ENCODE measurements at places on chromosomes 12 and 14.
A peak's percentile ranks its signal among the peaks of the same experiment; 100 is the strongest.

GRCh38 chr12:48852734-48853688, 1.0 kb upstream of the DDX23 start:
- peak; percentile 92 for DNase-seq

DNA sequence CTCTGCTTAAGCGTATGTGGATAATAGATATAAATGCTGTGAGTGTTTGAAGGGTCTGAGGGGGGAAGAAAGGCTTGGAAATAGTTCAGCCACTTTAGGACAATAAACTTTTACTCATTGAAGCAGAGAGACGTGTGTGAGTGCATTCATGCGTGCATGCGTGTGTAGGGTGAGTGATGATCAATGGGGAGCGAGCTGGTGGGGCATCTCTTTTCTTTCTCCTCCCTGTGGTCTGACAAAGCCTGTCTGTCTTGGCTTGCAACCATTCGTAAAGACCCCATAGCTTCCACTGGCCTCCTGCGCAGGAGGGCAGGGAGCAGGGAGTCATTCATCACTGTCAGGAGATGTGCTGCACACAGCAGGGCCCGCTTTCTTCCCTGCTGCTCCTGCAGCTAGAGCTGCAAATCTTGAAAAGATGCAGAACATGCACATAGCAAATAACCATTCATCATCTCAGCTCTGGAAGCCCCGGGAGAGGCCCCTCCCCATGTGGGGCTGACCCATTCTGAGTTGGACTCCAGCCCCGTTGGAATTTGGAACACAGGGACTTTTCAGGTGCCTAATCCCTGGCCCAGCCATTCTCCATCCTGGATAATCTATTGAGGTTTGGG, 223.2 kb downstream of the PPM1H start:
- no peak for DNase-seq

GRCh38 chr14:66600416-66600815, 92.5 kb downstream of the GPHN start:
- DNase-seq = no peak

DNA sequence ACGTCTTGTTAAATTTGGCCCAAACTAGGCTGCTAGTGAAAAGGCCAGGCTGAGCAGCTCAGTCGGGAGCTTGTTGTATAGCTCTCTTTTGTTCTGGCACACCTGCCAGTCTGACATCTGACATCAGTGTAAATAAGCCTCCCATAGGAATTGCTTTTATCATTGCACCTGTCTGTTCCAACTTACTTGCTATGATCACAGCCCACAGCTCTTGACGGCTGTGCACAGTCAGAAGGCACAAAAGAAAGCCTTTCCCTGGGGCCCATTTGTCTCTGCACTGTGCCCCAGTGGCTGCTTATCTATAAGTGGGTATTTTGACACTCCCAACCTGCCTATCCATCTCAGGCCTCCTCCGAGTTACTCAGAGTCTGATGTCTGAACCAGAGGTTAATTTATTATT, 324.5 kb downstream of the NUAK1 start:
- DNase-seq = no peak

DNA sequence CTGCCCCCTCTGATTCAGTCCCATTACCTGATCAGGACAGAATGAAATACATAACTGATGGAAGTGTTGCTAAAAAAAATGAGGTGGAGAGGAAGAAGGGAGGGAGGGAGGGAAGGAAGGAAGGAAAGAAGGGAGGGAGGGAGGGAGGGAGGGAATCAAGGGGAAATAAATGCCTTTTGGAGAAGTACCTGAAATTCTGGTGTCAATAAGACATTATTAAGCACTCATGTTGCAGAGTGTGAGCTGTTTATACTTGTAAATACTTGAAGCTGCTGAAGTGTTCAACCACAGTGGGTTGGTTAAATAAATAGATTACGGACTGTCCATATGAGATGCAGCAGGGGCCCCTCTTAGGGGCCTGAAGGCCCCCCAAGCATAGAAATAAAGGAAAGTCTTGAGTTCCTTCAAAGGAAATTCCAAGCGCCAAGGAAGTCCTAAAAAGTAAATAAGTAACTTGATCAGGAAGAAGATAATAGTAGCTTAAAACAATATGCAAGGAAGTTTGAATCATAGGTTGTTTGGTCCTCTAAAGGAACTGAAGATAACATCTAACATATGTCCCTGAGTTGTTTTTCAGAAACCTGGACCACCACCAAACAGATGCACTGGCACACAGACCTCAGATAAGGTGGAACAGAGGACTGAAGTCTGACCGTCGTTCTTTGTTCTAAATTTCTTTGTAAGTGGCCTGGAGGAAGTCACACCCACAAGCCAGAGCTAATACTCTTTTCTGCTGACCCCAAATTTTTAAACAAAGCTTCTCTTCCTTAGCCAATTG, 110.8 kb downstream of the SEC23A start:
- DNase-seq = no peak

GRCh38 chr14:50452979-50453705, 56.5 kb upstream of the CDKL1 start:
- DNase-seq = no peak

- no peak for DNase-seq
These were observed 286.6 kb upstream of the FLRT2 start for GRCh38 chr14:85243321-85243720.

DNA sequence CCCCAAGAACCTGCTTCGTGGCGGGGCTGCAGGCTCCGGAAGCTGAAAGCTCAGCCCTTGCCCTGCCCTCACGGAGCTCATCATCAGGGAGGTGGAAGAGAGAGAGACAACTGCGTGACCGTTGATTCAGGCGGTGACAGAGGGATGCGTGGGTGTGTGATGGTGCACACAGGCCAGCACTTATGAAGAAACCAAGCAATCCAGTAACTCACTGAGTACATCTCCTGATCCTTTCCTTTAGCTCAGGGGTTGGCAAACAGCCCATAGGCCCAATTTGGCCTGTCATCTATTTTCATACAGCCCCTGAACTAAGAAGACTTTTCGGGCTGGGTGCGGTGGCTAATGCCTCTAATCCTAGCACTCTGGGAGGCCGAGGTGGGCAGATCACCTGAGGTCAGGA, 49.9 kb downstream of the TESC start:
- no peak for DNase-seq

DNA sequence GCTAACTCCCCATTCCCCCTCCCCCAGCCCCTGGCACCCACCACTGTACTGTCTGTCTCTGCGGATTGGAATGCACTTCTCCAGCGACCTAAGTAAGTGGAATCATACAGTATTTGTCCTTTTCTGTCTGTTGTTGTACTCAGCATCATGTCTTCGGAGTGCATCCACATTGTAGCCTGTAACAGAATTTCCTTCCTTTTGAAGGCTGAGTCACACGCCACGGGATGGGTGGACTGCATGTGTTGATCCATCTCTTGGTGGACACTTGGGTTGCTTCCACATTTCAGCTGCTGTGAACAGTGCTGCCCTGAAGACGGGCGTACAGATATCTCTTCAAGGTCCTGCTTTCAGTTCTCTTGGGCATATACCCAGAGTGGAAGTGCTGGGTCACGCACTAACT, 34.4 kb downstream of the DDX51 start:
- no peak for DNase-seq

GRCh38 chr12:14560904-14561574, 6.6 kb downstream of the PLBD1 start:
- no peak for DNase-seq

DNA sequence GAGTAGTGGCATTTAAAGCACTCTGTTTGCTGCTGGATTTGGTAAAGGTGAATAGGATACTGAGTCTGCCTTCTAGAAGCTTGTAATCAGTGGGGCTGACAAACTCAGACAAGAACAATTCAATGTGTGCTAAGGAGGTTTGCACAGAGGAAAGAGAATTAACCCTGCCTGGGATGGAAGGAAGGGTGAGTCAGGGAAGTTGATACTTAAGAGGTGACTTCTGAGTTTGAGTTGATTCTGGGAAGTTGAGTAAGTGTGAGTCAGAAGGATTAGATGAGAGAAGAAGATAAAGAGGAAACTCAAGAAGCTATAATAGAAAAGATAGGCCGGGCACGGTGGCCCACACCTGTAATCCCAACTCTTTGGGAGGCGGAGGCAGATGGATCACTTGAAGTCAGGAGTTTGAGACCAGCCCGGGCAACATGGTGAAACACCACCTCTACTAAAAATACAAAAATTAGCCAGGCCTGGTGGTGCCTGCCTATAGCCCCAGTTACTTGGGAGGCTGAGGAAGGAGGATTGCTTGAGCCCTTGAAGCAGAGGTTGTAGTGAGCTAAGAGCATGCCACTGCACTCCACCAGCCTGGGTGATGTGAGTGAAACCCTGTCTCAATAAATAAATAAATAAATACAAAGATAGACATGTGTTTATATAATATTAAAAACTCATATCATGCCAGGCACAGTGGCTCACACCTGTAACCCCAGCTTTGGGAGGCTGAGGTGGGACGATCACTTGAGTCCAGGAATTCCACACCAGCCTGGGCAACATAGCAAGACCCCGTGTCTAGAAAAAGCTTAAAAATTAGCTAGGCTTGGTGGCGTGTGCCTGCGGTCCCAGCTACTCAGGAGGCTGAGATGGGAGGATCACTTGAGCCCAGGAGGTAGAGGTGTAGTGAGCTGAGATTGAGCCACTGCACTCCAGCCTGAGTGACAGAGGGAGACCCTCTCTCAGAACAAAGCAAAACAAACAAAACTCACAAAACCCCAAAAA, 126.8 kb upstream of the CPM start:
- DNase-seq = no peak

DNA sequence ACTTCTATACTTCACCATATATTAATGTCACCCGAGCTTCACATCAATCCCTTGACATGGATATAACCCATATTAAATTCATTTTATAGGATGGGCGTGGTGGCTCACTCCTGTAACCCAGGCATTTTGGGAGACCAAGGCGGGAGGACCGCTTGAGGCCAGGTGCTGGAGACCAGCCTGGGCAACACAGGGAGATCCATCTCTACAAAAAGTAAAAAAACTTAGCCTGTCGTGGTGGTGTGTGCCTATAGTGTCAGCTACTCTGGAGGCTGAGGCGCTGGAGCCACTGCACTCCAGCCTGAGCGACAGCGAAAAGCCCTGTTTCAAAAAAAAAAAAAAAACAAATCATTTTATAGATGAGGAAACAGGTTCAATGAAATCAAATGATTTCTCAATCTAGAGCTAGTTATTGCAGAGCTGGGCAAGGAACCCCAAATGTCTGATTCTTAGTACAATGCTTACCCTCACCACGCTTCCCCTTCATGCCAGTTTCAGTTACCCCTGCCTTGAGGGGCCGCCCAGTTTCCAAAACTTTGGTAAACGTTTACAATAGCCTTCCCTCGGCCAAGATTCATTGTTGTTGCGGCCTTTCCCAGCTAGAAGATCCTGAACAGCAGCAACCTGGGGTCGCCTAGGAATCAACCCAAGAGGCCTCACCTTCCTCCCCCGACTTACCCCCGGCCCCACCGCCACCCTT, 751 bp downstream of the PSMB5 start:
- no peak for DNase-seq

- no peak for DNase-seq
These were observed 43.5 kb downstream of the KCTD10 start for GRCh38 chr12:109433618-109434017.

GRCh38 chr12:85784096-85784720, 52.0 kb downstream of the RASSF9 start:
- no peak for DNase-seq

DNA sequence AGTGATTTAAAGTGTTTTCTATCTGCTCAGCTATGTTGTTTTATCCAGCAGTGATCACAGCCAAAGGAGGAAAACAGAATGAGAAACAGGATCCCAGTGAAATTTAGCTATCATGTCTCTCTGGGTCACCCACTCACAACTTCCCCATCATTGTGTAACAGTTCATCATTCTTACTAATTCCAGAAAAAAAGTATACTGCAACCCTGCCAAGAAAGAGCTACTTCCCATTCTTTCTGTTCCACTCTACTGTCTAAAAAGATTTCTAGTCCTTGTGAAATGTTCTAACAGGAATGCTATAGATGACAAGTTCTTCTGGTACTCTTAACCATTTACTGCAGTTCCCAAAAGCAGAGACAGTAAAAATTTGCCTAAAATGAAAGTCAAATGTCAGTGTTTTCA, 39.2 kb upstream of the CD163 start:
- no peak for DNase-seq

- DNase-seq = peak; percentile 59
These were observed 48.7 kb downstream of the NEUROD4 start for GRCh38 chr12:55068416-55069010.

- no peak for DNase-seq
These were observed 590.0 kb downstream of the BCL11B start for GRCh38 chr14:98682033-98682432.

DNA sequence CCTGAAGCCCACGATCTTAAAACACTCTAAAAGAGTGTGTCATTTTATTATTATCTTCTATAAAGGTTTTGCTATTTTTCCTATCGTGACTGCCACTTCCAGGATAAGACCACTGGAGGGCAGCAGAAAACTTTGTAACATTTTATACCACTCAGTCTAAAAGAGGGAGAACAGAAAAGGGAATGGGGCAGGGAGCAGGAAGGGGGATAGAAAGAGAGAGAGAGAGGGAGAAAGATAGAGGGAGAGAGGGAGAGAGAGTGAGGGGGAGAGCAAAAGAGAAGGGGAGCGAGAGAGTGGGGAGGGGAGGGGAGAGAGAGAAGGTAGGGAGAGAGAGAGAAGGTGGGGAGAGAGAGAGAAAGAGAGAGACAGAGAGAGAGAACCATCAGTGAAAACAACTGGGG, 2.0 kb upstream of the ART4 start:
- peak; percentile 72 for DNase-seq

DNA sequence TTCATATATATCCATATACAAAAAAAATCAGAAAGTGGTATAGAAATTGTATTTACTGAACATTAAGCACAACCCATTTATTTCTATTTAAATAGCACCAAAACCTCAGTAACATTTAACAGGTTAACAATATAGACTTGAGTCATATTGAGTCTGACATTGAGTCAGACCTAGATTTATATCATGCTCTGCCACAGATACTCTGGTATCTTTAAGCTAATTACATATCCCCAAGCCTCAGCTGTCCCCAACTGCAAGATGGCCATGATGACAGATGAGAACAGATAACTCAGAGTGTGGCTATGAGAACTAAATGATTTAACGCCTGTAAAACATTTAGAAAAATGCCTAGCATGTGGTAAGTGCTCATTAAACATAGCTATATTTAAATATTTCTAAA, 40.3 kb downstream of the IFNG start:
- DNase-seq = no peak

DNA sequence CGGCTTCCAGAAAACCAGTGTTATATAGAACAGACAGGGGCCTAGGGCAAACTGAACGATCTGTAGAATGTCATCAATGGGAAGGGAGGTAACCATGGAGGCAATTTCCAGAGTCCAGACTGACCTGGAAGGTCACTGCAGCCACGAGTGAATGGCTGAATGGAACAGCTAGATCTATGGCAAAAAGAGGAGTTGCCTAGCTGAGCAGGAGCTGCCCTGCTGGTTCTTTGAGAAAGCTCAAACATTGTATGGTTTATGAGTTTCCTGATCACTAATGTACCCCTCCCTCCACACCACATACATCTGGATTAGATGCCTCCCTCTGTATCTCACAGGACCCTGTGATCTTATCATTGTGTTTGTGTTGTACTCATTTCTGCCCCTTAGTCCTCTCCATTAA, 1.0 kb upstream of the RERG start:
- no peak for DNase-seq

- no peak for DNase-seq
These were observed 14.3 kb upstream of the CORO1C start for GRCh38 chr12:108745641-108746040.

Data from B cell (primary cell).